ENCODE measurements at places on chromosomes 12 and 14.

DNA sequence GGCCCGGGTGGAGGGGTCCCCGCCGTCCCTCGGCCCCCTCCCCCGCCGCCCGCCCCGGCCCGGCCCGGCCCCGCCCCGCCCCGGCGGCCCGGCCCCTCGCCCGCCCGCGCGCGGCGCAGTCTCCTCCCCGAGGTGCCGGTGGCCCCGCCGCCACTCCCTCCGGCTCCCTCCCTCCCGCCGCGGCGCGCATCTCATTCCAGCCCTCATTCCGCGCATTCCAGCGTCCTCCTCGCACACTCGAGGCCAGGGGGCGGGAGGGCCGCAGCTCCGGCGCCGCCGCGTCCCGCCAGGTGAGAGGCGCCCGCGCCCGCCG lies at the start of gene TEAD4:
TSS of gene TEAD4 (plus strand) at position 206 of the 313 bp plus-strand sequence.
- DNase-seq, result no peak

DNA sequence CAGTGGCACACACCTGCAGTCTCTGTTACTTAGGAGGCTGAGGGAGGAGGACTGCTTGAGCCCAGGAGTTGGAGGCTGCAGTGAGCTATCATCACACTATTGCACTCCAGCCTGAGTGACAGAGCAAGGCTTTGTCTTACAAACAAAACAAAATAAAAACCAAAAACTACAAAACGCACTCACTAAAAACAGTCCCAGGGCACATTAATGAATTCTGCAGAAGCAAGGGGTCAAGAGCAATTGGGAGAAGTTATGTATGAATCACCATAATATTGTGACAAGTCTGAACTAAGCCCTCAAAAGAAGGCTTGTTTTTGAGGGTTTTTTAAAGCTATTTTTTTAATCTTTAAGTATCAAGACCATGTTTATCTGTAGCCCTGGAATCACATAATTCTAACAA lies 201.1 kb downstream of the MED13L start:
- DNase-seq, result no peak

GRCh38 chr12:57765003-57765697 lies 1.7 kb downstream of the CYP27B1 start:
- no peak for DNase-seq

GRCh38 chr14:89443042-89443629 lies 26.1 kb upstream of the FOXN3 start:
- DNase-seq, result no peak

- no peak for DNase-seq
These were observed 169.1 kb upstream of the TBX3 start for GRCh38 chr12:114852976-114853529.

DNA sequence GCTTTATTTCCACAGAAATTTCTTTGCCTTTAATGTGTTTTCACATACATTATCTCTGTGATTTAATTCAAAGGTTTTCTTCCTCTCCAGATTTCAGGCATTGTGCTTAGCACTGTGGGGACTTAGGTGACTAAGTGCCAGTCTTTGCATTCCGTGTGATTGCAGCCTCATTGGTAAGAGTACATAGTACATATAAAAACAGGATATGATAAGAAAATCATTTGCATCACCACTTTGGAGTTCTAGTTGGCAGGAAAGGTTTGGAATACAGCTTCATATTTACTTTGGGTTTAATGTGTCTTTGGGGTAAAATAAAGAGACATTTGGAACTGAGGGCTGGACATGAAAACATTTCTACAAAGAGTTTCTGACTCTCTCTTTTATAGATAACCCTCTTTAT lies 37.8 kb upstream of the C12orf75 start:
- DNase-seq, result no peak

DNA sequence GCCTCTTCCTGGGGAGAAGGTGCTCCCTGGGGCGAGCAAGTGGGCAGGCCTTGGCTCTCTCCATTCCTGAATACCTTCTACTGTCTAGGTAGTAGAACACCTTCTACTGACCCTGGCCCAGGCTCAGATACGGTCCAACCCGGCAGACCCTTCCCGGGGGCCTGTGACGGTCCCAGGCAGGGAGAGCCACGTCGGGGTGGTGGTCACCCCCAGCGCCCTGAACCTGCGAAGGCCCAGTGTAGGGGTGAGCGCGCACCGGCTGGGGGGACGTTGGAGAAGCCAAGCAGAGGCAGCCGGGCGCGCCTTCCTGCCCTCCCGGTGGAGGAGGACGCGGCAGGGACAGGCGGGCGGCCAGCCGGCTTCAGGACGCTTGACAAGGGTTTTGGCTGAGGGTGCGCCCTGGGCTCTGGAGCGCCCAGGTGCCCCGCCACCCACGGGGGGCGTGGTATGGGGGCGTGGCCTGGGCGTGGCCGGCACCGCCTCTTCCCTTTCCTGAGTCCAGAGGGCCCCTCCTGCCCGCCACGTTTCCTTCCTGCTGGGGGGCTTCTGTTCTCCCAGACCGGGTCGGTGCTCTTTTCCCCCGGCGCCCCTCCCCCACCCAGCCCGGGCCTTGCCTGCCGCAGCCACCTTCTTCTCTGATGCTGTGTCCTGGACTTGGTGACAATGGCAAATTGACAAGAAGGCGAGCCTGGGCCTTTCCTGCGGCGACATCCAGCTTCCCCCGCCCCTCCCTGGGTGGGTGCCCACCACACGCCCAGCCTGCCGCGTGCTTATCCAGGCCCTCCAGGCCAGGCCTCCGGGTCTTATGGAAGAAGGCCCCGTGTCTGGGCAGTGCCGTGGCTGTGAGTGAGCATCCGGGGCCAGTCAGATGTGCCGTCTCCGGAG lies 24.5 kb upstream of the PPP1R13B start:
- DNase-seq, result peak; percentile 53

GRCh38 chr12:10557329-10557728 lies 51.6 kb downstream of the EIF2S3B start:
- no peak for DNase-seq

- no peak for DNase-seq
These were observed 60.0 kb downstream of the GALNT9 start for GRCh38 chr12:132269271-132269968.

- DNase-seq, result no peak
These were observed 259.9 kb upstream of the DDHD1 start for GRCh38 chr14:53412819-53413675.

DNA sequence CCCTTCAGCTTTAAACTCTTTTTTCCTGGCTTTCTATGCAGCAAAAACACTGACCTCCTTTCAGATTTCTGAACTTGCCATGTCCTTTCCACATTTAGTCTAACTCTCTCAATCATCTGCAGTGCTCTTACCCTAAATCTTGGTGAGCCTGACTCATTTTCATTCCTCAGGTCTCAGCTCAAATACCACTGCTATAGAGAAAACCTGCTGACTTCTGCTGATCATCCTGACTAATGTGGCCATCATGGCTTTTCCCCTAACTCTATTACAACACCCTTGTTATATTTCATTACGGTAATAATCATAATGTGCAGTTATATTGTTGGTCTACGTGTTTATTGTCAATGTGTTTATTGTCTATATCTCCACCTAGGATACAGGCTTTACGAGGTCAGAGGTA lies 207.3 kb upstream of the OR4E1 start:
- no peak for DNase-seq

DNA sequence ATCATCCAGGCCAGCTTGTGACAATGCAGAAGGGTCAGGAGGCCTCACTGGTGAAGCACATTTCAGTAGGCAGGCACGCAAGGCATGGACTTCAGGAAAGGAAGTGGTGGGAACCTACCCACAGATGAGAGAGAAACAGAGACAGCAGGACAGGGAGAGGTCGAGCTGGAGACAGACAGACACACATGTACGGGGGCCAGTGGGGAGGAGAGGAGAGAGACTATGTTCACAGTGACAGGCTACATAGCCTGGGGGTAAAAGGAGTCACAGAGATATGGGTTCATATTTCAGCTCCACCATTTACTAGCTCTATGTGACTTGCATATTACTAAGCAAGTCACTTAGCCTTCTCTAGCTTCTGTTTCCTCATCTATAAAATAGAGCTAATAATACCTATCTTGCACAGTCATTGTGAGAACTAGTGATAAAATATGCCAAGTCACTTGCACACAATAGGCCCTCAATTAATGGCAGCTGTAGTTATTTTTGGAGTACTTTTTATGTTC lies 91.1 kb upstream of the FUT8 start:
- no peak for DNase-seq

GRCh38 chr12:94165138-94165537 lies 16.8 kb downstream of the PLXNC1 start:
- DNase-seq, result no peak

DNA sequence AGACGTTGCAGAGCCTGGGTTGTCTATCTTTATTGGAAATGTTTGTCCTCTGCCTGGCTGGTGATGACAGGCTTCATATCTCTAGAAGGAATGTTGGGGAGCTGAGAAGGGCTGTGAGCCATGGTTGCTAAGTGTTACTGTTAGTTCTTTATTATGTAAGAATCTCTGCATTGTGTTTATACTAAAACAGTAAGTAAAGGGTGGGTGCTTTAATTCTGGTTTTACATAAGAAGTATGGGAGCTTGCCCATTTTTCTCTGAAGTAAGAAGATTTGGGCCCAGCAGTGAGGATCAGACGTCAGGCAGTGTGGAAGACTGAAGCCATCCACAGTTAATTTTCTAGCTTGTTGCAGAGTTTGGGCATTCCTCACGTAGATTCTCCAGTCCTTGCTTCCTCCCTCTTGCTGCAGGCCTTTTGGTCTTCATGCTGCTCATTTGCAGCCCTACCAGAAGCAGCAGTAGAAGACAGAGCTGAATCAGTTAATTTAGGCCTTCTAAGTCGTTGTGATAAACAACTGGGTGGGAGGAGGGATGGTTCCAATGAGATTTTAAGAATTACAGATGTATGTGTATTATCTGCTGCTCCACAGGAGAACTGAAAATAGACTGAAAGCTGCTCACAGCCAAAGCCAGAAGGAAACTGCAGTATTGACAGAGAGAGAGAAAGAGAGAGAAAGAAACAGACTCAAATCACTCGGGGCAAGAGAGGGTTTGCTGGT lies 21.4 kb downstream of the WNT5B start:
- no peak for DNase-seq

DNA sequence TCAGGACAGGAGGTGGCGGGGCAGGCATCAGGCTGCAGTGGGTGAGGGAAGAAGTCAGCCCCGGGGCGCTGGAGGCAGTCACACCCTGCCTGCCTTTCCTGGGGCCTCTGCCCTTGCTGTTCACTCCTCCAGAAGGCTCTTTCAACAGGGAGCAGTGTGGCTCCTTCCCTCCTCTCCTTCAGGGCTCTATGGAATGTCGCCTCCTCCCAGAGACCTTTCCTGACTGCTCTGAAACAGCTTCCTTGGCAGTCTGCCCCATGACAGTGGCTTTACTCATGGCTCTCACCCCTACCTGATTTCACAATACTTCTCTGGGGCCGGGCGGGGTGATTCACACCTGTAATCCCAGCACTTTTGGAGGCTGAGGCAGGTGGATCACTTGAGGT lies 7.1 kb downstream of the RHOF start:
- no peak for DNase-seq

DNA sequence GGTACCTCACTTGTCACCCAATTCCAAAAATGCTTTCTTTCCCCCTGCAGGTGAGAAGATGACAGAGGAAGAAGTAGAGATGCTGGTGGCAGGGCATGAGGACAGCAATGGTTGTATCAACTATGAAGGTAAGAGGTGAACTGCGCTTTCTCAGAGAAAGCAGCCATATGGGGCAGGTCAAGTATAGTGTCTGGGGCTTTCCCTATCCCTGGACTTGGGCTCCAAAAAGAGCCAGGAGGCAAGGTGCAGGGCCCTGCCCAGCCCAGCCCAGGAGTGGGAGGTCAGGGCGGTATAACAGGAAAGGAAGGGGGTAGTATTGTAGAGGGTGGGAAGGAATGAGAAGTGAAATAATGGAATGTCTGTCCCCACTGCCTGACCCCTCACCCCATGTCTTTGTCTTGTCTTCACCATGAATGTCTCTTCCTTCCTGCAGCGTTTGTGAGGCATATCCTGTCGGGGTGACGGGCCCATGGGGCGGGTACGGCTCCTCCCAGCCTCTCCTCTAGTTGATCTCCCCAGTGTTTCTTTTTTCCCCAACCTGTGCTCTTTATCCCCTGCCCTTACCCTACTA lies 2.1 kb downstream of the MYL6 start:
- DNase-seq, result peak; percentile 29

- DNase-seq, result no peak
These were observed 91.2 kb downstream of the RFLNA start for GRCh38 chr12:124386059-124386458.

GRCh38 chr12:16238661-16239060 lies 38.8 kb downstream of the SLC15A5 start:
- no peak for DNase-seq

DNA sequence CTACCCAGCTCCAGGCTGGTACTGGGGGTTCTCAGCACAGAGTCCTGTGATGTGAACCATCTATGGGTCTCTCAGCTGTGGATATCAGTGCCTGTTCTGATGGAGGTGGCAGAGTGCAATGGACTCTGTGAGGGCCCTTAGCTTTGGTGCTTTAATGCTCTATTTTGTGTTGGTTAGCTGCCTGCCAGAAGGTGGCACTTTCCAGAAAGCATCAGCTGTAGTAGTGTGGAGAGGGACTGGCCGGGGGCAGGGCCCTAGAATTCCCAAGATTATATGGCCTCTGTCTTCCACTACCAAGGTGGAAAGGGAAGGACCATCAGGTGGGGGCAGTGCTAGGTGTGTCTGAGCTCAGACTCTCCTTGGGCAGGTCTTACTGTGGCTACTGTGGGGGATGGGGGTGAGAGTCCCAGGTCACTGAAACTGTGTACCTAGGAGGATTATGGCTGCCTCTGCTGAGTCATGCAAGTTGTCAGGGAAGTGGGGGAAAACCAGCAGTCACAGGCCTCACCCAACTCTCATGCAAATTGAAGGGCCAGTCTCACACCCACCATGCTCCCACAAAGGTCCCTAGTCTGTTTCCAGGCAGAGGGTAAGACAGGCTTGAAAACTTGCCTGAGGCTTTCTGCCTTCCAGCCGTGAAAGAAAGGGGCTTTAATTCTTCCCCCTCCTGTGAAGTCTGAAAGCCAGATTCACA lies 878.1 kb downstream of the C12orf50 start:
- DNase-seq, result no peak

- no peak for DNase-seq
These were observed 122.1 kb downstream of the PLEKHA5 start for GRCh38 chr12:19251481-19252132.

DNA sequence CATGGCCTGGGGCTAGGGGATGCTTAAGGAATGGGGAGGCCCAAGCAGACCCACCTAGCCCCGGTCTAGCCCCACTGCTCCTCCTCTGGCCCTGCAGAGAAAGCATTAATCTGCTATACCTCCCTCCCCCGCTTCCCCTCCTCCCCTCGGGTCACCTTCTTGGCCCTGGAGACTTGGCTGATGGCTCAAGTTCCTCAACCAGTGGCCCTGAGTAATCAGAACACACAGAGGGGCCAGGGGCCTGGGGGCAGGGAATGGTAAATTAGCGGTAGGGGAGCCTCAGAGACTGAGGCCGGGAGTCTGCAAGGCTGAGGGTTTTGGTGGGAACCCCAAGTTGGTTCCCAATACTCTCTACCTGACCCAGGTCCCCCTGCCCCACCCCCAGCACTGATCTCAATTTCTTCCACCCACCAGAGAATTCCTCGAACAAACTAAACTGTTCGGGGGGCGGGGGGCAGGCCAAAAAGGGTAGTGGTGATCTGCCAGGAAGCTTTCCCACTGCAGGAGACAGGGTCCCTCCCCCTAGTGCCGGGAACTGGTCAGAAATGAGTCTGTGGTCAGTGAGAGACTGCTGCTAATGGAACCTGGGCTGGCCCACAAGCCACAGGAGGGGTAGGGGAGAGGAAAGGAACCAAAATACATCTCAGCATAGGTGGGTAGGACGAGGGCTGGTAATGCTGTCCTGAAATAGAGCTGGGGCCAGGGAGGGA lies 12.8 kb upstream of the SMARCD1 start:
- no peak for DNase-seq

Measured in stimulated activated CD8-positive, alpha-beta memory T cell treated with anti-CD3 and anti-CD28 coated beads, Interleukin-15, amount 100 ng/mL, for 1 hour (primary cell).